ENCODE measurements at places on chromosomes 6 and 20.

GRCh38 chr20:19012676-19013075 is 199.1 kb downstream of the SCP2D1 start:
- no peak for DNase-seq

GRCh38 chr6:45699663-45700062 is 316.0 kb downstream of the CLIC5 start:
- DNase-seq, result no peak

DNA sequence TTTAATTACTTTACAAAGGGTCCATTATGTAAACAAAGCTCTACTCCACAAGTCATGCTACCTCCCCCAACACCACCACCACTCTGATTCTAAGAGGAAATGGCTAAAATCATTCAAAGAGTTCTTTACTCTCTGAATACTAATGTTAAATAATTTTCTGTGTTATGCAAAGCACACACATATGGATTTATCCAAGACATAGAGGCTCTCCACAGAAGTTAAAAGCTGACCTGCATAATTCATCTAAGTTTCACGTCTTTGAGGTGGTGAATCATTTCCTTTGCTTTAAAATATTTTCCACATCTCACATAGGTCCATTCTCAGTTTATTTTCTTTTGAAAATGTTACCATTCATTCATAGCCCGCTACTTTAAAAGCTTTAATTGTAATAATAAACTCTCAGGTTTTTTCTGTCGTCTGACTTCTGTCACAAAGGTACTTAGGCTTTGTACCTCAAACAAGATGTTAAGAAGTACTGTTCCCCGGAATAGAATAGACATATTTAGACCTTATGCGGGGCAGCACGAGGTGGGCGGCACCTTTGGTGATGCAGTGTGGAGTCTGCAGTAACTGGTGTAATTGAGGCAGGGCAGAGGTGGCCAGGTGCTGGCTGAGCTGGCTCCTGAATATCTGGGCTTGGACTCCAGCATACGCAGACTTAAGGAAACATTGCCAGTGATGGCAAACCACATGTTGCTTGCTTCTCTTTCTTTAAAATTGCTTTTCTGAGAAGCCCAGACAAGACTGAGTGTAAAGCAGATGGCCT is 55.8 kb downstream of the KIF6 start:
- no peak for DNase-seq

DNA sequence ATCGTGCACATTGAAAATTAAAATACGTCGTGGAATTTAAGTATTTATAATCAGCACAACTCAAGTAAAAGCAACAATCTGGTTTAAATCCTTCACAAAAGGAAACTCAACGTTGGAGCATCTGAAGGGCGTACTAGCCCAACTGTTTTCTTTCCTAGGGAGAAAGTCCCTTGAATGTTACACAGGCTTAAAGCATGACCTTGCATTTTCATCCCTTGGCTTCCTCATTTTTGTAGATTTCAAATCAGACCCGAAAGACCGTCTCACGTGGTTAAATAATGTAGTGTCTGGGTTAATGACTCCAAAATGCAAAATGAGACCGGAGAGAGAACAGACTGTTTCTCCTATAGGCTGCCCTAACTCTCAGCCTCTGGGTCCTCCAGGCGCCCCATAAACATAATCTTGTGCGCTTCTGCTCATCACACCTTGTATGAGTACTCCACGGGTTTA is 249.2 kb upstream of the RREB1 start:
- no peak for DNase-seq

- DNase-seq, result no peak
Observed at GRCh38 chr6:71321314-71321713, 32.7 kb downstream of the OGFRL1 start.

DNA sequence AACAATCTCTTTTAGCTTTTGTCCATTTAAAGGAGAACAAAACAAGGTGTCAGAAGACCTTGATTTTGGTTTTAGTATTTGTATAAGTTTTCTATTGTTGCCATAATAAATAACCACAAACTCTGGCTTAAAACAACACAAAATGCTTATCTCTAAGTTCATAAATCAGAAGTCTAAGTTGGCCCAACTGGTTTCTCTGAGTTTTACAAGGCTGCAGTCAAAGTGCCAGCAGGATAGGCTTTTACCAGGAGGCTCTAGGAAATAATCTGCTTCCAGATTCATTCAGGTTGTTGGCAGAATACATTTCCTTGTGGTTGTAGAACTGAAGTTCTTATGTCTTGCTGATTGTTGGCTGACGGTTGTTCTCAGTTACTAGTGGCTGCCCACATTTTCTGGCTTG is 147.2 kb upstream of the HMGCLL1 start:
- DNase-seq, result no peak

GRCh38 chr6:2695454-2696095 is 55.1 kb downstream of the MYLK4 start:
- no peak for DNase-seq

DNA sequence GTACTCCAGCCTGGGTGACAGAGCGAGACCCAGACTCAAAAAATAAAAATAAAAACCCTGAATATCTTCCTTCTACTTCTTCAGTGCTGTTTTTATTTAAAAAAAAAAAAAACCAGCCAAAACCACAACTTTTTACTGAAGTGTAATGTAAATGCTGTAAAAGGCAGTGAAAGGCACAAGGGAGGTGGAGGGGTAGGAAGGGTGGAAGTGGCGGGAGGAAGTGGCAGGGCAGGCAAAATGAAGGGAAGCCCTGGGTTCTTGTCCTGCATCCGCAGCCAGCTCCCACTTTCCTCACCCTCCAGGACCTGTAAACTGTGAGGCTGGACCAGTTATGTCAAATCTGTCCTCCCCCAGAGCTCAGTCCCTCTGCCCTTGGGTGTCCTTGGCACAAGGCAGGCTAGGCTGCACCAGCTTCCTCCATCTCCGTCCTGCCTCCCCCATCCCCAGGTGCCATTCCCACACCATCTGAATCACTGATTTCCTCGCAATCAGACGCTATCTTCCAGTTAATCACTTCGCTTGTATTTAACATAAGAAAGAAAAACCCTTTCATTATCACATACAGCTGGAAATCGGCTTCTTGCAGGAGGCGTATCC is 13.7 kb upstream of the PANK2 start:
- DNase-seq, result no peak

DNA sequence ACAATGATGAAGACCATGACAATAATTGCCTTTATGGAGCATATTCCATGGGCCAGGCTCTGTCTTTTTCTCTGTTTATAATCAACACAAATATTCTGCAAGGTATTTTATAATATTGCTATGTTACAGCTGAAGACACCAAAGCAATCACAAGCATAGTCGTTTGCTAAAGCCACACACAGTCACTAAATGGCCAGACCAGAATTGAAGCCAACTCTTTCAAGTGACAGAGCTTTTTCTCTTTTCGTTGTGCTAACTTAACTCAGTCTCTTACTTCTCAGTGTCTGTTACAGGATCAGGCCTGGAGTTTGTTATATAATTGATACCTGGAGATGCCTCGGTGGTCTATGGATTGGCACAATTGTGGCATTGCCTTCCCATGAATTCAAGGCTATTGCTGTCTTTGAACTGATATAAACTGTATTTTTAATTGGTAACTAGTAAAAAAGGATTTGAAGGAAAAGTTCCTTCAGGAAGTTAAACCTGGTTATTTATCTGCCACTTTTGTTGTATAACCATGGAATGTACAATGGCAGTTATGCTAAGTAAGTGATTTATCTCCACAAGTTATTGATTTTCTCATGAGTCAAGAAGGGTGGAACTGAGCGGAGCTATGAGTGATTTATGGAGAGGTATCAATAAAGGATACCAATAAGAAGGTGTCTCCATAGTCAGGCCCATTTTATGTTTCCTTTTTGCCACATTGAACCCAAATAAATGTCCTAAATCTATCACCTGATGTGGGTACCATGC is 67.6 kb downstream of the PFDN4 start:
- no peak for DNase-seq

GRCh38 chr6:50249493-50249892 is 199.8 kb upstream of the DEFB112 start:
- DNase-seq, result no peak

DNA sequence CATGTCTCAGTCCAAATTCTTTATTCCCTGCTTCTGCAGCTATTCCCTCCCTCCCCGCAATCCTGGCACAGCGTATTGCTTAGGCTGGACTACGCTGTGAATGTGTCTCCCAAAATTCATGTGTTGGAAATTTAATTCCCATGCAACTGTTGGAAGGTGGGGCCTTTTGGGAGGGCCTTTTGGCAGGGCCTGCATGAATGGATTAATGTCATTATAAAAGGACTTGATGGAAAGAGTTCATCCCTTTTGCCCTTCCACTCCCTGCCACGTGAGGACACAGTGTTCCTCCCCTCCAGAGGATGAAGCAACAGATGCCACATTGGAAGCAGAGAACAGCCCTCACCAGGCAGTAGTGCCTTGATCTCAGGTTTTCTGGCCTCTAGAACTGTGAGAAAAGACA is 20.4 kb upstream of the NOTCH4 start:
- DNase-seq, result no peak

- DNase-seq, result no peak
Observed at GRCh38 chr20:21156266-21156665, 30.4 kb downstream of the KIZ start.

DNA sequence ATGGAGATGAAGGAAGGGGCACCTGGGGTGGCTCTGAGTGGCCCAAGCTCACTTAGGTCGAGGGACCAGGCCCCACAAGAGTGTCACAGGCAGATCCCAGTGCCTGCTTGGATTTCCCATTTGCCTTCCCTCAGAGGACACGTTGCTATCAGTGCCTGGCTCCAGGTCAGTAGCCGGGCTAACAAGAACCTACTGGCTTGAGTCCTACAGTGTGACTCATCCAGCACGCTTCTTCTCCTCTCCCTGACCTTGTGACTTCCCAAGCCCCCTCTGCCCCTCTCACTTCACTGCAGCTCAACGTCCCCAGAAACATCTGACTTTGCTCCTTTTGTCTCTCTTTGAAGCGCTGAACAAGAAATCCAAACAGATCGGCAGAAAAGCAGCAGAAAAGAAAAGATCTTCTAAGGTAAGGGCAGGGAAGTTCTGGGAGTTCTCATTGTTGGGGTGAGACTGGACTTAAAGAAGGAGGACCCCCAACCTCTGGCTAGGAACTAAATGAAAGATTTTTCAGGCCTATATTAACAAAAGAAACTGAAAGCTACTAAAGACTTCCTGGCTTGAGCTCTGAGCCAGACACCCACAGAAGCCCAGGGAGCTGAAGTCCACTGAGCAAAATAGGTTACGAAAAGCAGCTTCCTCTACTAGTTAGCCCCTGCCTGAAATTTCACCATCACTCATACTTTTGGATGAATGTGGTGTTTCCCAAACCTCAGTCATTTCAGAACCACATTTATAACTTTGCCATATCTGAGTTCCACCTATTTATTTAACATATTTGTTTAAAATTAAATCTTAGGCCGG is 21.5 kb downstream of the ASIP start:
- no peak for DNase-seq

GRCh38 chr20:24212494-24212893 is 223.9 kb upstream of the GGTLC1 start:
- DNase-seq, result no peak

GRCh38 chr6:43421831-43422230 is 5.5 kb upstream of the ABCC10 start:
- no peak for DNase-seq

All from stimulated activated CD4-positive, alpha-beta T cell treated with anti-CD3 and anti-CD28 coated beads, Interleukin-4, amount 100 ng/mL, for 4 hours (primary cell).